ENCODE measurements at places on chromosomes 6 and 20.

GRCh38 chr6:89215391-89215790 lies 1.8 kb downstream of the GABRR1 start:
- DNase-seq, result no peak

DNA sequence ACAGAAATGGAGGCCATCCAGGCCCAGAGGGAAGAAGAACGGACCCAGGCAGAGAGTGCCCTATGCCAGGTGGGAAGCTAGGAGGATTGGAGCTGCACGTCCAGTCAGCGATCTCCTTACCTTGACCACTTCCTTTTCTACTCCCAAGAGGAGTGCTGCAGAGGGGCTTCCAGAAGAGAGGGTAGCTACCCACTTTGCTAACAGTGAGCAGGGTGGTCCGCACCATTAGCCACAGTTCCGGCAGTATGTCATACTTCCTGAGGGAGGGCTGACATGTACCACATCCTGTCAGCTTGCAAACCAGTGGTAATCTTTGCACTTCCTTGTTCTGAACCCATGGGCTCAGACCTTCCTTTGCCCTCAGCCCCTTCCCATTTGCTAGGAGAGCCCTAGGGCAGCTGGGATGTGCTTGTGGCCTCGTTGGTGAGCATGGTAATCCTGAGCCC lies 35.4 kb downstream of the CEP250 start:
- no peak for DNase-seq

GRCh38 chr6:30981942-30982772 lies 1.4 kb upstream of the MUC21 start:
- DNase-seq, result no peak

DNA sequence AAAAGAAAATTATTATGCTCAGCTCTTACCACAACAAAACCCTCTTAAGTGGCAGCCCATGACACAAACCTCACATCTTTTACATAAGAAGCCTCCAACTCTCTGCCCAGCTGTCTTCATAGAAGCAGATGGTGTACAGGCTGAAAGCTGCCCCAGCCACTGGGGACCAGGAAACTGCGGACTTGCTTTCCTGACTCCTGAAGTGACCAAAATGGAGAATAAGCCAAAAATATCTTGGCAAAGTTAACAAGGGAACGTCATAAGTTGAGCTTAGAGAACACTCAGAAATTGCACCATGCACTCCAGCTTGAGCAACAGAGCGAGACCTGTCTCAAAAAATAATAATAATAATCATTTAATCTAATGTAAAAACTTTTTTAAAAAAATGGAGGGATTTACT lies 160.3 kb upstream of the CDYL start:
- DNase-seq, result peak; percentile 74

GRCh38 chr6:149851461-149852110 lies 12.6 kb downstream of the LRP11 start:
- no peak for DNase-seq

DNA sequence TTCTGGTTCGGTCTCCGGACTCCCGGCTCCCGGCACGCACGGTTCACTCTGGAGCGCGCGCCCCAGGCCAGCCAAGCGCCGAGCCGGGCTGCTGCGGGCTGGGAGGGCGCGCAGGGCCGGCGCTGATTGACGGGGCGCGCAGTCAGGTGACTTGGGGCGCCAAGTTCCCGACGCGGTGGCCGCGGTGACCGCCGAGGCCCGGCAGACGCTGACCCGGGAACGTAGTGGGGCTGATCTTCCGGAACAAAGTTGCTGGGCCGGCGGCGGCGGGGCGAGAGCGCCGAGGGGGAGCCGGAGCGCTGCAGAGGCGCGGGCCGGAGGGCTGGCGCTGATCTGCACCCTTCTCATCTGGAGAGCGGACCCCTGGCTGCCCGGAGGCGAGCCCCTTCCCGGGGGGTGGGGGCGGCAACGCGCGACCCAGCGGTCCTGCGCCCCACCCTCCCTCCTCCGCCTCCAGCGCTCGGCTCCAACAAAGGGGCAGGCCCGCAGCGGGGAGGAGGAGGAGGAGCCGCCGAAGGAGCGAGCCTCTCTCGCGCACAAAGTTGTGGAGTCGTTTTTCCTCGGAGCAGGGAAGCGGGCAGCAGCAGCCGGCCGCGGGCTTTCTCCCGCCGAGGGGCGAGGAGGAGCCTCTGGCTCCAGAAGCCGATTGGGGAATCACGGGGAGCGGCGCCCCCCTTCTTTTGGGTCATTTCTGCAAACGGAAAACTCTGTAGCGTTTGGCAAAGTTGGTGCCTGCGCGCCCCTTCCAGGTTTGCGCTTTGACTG lies at the start of gene UTRN:
Gene UTRN (plus strand): TSS at position 553 of the 765 bp plus-strand sequence. CDS start 6,494 bp downstream, outside the sequence.
- DNase-seq, result no peak

GRCh38 chr6:142671791-142672190 lies 273.2 kb downstream of the HIVEP2 start:
- DNase-seq, result no peak

DNA sequence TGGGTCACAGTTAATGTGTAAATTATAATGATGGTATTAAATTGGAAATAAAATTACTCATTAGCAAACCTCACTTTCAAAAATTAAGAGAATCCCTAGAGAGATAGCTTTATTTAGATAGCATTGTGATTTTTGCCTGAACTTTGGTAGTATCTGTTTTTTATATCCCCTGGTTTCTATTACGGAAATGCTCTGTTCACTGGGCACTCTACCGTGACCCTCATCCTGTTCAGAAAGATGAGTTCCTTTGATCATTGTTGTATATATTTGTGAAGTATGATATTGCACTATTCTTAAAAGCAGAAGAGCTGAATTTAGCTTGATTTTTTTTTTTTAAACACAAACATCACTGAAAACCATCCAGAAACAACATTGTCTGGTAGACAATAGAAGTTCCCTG lies 1143.8 kb upstream of the MAP3K7 start:
- DNase-seq, result no peak

DNA sequence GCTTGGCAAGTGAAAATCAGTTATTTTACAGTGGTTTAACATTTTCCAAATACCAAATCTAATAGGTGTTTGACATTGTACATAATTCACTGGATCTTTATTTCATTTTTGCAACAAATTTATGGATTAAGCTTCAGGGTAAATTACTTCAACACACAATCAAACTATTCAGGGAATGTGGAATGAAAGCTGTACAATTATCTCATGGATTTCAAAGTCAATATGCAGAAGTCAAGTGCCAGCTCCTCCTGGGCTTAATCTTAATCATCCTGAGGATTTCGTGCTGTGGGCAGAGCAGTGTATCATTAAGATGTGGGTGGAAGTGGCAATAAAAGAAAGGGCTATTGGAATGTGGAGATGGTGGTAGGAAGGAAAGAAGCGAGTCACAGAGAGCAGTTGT lies 548.8 kb downstream of the COL12A1 start:
- no peak for DNase-seq

DNA sequence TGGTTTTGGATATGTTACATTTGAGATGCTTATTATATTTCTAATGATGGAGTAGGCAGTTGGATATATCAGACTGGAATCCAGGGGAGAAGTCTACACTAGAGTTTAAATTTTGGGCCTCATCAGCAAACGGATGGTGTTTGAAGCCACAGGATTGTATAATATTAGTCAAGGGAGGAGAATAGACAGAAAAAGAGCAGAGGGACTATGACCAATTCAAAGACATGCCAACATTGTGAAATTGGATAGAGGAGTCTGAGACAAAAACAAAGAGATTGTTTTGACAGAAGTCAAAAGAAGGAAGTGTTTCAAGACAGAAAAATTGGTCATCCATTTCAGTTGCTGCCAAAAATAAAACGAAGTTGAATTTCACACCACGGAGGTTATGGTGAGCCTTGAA lies 66.5 kb downstream of the NOX3 start:
- no peak for DNase-seq

DNA sequence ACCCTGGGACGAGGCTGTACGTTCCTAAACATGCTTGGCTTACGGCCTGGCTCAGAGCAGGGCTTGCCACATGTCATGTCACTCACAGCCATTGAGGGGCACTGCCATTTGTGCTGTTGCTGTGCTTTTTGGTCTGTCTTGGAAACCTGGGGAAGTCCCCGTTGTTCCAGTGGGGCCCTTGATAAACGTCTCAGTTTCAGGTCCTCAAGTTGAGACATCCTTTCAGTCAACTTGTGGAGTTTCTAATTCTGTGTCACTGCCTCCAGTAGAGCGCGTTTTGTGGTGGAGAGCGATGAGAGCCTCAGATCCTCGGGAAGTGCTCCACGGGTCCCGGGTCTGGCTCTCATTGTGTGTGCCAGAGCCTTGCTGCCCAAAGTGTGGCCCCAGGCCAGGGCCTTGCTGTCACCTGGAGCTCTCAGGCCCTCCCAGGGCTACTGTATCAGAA lies 43.0 kb upstream of the CCR6 start:
- no peak for DNase-seq

DNA sequence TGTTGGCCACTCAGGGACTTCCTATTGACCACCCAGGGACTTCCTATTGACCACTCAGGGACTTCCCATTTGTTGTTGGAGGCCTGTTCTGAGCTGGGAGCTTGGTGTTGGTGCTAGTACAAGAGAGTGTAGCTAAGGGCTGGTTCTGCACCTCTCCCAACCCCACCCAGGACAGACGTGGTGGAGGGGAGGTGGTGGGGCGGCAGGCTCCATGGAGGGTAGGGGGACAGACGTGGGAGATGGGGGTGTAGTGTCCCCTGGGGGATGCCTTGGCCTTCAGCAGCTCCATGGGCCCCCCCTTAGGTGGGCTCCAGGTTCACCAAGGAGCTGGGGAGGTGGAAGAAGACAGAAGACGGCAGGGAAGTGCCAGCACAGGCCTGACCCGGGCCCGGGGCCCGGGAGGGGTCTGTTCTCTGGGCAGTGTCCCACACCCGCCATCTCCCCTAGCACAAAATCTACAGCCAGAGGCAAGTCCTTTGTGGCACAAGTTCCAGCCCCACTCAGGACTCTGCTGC lies 33.9 kb downstream of the CHRNA4 start:
- no peak for DNase-seq

DNA sequence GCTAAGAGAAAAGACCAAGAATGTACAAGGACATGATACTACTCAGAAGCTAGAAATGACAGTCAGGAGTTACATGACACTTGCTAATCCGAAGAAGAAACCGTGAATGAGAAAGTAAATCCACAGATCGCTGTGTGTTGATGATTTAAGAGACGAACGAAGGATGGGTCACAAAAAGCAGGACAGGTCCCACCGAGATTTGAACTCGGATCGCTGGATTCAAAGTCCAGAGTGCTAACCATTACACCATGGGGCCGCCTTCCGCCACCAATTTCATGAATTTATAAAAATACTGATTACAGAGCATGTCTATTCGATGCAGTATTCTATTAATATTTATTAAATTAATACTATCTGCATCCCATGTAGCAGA lies 54.0 kb upstream of the BTN3A2 start:
- DNase-seq, result peak; percentile 61

DNA sequence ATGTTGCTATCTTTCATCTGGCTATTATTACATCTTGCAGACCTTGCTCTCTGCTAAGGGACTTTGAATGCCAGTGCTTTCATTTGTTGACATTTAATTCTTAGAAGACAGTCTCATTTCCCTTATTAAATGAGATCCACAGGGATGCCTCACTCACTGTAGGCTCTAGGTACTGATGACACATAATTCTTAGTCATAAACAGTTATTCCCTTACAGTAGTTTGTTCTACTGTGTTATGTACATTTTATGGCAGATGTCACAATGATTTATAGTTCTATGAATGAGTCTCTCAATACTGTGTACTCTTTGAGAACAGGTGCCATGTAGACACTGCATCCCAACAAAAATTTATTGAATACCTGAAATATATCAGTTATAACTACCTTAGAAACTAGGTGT lies 70.3 kb downstream of the FAM83B start:
- no peak for DNase-seq

GRCh38 chr6:110874880-110875547 lies 429 bp downstream of the AMD1 start:
- no peak for DNase-seq

GRCh38 chr6:110430741-110431140 lies 15.4 kb upstream of the DDO start:
- no peak for DNase-seq

DNA sequence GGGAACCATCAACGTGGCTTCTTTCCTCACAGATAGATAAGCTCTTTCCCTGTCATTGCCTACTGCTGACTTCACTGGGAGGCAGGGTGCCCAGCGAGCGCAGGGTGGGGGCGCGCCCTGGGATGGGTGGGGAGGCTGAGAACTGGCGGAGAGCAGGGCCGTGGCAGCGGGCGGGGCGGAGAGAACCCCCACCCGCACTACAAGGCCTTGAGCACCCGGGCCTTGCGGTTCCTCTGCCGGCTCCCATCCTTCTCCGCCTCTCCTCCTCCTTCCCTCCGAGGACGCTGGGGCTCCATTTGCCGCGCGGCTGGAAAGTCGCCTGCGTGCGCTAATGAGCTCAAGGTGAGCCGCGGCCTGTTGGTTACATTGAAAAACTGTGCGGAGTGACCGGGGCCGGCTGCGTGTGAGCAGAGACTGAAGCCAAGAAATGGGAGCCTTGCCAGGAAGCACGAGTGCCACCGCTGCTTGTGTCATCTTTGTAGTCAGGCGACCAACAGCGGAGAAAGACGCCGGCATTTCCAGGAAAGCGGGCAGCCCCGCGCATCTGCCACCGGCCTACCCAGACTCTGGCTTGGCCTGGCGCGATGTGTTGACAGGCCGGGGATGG lies 963.5 kb upstream of the SLC35B3 start:
- DNase-seq, result no peak

- DNase-seq, result no peak
Observed at GRCh38 chr6:35298625-35299140, 1.1 kb downstream of the DEF6 start.

DNA sequence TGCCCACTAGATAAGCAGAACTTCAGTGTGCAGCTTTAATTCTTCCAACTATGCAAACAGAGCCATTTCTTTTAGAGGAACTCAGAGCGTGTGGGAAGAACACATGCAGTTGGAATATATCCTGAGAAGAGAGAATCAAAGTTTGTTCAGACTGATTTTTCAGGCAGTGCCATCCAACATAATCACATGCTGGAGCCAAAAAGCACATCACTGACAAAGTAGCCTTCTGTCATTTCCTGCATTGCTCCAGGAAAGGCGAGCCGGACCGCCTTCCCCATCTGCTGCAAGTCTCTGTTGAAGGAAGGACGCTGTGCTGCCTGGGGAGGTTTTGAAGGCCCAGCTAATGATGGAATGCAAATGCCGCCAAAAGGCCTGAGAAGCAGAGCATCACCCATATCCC lies 98.4 kb downstream of the DOK5 start:
- peak; percentile 77 for DNase-seq

GRCh38 chr6:26087284-26088115 lies at the start of gene HFE:
Gene HFE, plus strand, starts transcription at chr6:26087429. Its CDS starts 12 bp downstream, at chr6:26087441.
- DNase-seq, result no peak

- DNase-seq, result no peak
Observed at GRCh38 chr20:52318651-52319050, 127.1 kb upstream of the ZFP64 start.

GRCh38 chr6:3307436-3307835 lies 48.7 kb downstream of the PSMG4 start:
- no peak for DNase-seq

DNA sequence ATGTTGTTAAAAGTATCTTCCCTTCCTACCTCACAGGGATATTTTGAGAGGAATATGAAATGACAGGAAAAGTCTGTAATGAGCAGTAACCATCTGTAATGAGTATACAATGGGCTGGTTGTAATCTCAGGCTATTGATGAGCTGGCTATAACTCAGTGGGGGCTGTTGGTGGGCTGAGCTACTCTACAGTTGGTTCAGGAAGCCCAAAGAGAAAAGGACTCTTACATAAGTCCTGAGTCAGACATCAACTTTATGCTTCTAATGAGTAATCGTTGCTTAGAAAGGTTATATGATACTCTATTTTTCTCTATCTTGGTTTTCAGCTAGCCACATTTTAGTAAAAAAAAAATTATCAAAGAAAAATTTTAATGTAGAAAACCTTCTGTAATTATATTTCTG lies 26.4 kb downstream of the ZNF391 start:
- DNase-seq, result no peak

- no peak for DNase-seq
Observed at GRCh38 chr6:125910527-125910926, 46.0 kb upstream of the HINT3 start.

- no peak for DNase-seq
Observed at GRCh38 chr20:42531508-42531961, 658.2 kb downstream of the PTPRT start.

Measured in NCI-H446 (cell line).